ENCODE measurements at places on chromosomes 16 and 17.

DNA sequence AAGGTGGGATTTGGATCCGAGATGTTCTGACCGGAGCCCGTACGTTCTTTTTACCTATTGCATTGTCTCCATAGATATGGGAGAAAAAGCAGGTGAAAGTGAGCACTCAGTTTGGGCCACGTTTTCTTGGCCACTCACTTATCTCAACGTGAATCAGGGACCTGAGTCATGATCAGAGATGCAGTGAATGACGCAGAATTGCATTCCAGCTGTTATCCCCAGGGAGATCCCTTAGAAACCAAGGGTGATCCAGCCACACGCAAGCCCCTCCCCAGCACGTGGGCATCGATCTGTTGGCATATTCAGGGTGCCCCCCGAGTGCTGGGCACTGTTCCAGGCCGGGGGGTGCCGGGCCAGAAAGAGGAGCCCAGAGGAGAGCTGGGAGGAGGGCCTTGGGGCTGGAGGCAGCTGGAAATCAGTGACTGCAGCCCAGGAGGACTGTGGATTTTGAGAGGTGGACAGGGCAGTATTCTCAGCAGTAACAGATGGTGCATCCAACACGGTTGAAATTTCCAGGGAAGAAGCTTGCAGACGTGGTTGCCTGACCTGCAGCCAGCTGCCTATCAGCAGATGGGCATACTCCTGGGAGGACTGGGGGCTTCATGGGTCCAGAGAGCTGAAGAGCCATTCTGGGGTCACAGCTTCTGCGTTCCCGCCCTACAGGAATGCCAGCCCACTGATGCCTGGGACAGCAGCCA, 87.2 kb upstream of the CACNG5 start:
- DNase-seq: no peak

GRCh38 chr16:85682516-85682915, 6.2 kb downstream of the GINS2 start:
- no peak for DNase-seq

GRCh38 chr16:87017371-87018012, 299.7 kb downstream of the C16orf95 start:
- no peak for DNase-seq

DNA sequence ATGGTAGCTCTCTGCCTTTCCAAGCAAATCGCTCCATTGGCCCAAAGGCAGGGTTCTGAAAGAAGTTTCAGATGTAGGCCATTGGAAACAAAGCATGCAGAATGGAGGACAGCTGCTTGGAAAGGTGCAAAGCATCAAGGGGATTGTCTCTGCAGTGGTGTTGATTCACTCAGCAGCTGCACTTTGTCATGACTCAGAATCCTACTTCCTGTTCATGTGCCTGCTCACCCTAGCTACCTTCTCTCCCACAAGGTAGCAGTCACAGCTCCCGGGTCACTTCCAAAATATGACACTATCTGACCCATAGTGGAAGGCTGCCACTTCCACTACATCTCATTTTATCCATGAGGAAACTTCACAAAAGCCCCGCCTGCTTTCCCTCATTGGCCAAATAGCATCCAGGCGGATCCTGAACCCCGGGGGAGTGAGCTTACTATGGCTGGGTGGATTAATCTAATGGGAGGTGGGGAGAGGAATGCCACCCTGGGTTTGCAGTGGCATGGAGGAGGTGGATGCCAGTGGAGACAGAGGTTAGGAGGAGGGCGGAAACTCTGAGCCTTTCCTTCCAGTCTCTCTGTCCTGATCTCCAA, 74.7 kb upstream of the NKD1 start:
- peak; percentile 61 for DNase-seq

- DNase-seq: peak; percentile 81
Measured at GRCh38 chr17:45852535-45853297, 8.0 kb downstream of the SPPL2C start.

GRCh38 chr16:69435977-69436820, 11.8 kb downstream of the CYB5B start:
- DNase-seq: no peak

DNA sequence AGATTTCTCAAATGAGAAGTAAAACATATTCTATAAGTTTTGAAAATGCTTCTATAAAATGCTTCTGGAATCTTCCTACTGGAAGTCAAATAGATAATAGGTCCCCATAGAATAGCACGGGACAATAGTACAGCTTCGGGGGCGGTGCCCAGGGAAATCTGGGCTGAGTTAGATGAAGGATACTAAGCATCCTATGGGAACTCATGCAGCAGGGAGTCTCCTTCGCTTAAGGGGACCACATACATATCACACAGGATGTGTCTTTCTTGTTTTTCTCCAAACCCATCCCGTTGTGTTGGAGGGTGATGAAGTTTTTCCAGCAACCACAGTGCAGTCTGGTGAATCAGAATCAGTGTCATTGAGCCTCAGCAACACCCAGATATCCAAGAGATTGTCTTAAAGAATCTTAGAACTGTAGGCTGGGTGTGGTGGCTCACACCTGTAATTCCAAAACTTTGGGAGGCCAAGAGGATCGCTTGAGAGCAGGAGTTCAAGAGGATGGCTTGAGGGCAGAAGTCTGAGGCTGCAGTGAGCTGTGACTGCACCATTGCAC, 84.2 kb downstream of the PITPNC1 start:
- DNase-seq: no peak

DNA sequence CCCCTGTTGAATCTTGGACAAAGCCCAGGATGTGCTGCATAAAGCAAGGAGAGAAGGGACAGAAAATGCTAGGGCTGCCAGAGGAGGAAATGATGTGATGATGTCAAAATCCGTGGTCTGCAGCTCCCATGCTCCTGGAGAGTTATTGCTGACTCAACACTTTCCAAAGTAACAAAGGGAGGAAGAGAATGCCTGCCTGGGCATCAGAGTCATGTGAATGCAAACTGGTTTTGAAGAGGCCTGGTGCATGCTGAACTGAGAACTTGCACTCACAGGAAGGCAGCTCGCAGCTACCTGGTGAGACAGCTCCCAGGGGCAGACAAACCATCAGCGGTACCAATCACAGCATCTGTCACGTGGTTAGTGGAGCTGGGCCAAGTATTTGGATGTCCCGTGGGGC, 2.8 kb downstream of the MARVELD3 start:
- no peak for DNase-seq

GRCh38 chr16:3059723-3060242, 5.7 kb upstream of the IL32 start:
- no peak for DNase-seq

DNA sequence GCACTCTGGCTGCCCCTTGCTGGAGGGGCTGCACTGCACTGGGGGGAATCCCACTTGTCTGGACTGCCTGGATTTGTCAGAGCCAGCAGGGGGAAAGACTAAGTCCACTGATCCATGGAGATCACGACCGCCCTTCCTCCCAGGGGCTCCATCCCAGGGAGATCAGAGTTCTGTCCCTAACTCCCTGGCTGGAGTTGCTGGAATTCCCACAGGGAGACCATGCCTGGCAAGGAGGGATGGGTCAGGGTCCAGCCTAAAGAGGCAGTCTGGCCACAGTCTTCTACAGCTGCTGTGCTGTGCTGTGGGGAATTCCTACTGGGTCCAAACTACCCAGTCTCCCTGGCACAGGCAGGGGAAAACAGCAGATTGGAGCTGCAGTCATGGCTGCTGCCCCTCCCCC, 311.9 kb downstream of the ZFHX3 start:
- DNase-seq: no peak

DNA sequence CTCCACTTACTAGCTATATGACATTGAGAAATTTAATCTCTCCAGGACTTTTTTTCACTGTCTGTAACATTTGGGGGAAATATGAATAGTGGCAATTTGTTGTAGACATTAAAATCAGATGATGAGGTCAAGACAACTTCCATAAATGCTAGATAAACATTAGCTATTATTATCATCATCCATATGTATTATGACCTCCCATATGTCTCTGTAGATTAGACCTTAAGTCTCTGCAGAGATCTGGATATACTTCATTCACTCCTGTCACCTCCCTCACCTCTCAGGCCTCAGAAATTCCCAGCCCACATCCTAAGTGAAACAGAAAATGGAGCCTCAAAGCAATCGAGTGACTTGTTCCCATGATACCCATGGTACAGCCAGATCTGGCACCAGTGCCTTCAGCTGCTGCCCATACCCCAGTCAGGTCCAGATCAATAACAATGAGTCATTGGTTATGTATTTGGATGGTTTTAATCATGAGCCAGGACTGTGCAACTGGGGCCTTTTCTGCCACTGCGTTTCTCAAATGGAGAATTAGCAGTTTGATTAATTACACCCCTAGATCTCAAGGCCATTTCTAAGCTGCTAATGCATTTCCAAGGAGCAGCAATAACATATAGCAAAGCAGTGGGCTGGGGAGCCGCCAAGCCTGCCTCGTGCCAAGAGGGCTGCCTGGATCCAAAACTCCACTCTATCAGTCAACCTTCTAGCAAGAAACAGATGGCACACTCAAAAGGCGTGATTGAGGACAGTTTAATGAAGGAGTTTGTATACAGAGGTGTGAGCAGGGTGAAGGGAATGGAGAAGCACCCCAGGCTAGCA, 2.6 kb upstream of the FDXR start:
- DNase-seq: no peak

GRCh38 chr17:57782062-57782490, 37.0 kb upstream of the CCDC182 start:
- no peak for DNase-seq

GRCh38 chr16:12646490-12647274, 157.0 kb downstream of the CPPED1 start:
- DNase-seq: no peak

DNA sequence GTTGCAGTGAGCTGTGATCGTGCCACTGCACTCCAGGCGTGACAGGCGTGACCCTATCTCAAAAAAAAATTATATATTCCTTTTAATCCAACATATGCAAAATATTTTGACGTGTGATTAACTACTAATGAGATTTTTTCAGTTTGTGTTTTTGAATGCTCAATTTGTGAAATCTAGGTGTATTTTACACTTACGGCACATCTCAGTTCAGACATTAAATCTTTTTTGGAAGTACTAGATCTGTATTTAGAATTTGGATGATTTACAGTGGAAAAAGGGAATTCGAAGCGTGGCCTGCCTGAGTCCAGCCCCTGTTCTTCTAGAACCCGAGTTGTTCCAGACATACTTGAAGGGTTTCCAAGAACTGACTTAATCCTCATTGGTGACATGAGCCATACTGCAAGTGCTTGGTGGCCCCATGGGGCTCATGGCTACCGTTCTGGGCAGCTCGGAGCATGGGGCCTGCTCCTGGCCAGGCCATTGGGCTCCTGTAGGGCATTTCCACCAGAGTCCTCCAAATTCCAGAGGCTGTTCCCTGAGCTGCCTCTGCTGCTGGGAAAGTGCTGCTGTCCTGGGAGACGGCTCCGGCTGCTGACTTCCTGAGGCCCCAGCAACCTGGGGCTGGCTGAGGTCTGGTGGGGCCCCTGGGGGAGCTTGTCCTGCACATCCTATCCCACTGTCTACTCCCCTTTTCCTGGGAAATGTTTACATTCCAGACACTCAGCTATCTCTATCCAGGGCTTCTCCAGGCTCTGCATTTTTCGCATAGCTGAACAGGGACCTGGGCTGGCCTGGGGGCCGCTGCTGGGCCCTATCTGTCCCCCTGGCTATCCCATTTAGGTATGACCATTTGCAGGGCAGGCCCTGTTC, 27.2 kb downstream of the LLGL2 start:
- DNase-seq: no peak
